Activated B cell treated with CpG ODN at 0.5 μM for 24 hours (primary cell): ENCODE measurements at places on chromosomes 7 and 10.

GRCh38 chr10:70178139-70178725 lies 7.9 kb upstream of the SAR1A start:
- no peak for DNase-seq

GRCh38 chr7:95609277-95609971 lies 13.1 kb upstream of the PDK4 start:
- DNase-seq: no peak

DNA sequence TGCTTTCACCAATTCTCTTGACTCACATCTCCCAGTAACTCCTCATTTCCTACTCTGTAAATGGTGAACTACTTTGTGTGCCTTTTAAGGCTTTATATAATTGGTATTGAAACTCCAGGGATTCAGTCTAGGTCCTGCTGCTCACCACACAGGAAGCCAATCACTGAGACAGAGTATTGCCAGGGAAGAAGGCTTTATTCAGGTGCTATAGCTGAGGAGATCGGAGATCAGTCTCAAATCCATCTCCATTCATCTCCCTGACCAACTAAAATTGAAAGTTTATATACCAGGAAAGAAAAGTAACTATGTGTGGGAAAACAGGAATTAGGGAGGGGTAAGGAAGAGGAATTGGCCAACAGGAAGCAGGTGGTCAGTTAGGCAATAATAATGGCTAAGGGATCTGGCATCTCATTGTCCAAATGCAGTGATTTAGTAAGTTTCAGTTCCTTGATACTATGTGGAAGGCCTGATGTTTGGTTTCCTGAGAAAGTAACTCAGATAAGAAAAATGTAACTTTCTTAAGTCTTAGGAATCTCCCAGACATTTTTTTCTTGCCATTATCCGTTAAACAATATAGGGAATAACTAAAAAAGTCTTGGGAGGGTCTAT lies 10.2 kb upstream of the SDHAF3 start:
- no peak for DNase-seq

DNA sequence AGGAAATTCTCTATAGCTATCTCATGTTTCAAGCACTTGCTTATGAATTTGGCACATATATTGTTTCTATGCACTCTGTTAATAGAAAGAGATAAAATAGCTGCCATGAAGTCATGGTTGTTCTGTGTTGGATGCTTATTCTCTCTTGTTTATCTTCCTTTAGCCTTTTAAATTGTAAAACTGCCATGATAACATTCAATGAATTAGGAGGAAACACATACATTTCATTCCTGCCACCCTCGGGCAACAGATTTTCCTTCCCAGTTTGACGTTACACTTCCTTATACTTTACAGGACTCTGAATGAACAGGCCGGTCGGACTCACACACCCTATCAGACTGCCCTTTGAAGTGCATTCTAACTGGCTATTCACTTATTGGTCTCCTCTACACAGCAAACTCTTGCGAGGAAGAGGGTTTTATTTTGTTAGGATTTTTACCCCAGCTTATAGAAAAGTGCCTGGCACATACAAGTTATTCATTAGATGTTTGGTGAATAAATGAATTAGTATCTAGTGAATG lies 65.7 kb upstream of the FERD3L start:
- no peak for DNase-seq

- no peak for DNase-seq
These were observed 41.2 kb downstream of the PARD3 start for GRCh38 chr10:34773636-34774630.

DNA sequence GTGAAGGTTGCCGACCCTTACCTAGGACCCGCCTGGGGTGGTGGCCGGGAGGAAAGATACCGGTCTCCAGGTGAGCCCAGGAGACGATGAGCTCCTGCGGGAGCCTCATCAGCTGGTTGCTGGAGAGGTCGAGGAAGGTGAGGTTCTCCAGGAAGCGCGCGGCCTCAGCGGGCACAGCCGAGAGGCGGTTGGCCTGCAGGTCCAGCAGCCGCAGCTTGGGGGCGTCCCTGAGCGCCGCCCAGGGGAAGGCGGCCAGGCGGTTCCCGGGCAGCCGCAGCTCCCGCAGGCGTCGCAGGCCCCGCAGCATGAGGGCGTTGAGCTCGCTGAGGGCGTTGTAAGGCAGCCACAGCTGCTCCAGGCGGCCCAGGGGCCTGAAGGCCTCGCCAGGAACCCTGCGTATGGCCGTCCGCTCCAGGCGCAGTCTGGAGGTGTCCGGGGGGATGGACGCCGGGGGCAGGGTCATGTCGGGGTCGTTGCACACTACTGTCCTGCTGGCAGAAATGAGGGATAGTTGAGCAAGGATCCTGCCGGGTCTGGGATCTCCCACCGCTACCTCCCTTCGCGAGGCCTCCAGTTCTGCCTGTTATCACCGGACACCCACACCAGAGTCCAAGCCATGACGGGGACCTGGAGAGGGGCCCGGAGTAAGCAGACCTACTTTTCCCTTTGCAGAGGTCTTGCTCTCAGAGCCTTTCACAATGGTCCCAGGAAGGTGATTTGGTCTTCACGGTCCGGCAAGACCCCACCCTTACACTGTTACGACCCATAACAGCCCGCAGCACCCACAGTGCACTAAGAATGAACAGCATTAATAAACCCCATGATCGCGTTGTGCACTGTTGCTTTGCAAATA lies 3.9 kb downstream of the LRIT1 start:
- DNase-seq: no peak

DNA sequence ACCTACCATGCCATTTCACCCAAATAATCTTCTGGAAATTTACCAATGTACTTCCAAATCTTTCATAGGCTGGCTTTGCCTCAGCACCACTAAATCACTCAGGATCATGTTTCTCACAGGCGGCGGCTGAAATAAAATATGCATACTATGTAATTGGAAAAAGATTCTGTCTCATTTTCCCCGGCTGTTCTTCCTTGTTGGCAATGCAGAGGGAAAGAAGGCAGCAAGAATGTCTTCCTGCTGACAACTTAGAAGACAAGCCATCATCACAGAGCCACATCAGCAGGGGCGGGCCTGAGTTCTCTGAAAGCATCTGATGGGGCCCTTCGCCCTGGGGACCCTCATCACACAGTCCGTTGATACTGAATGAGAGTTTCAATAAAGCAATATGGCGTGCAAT lies 39.2 kb upstream of the COL1A2 start:
- DNase-seq: no peak
